ENCODE measurements at places on chromosomes 7 and 10. TPM values are rescaled to one million over a fixed set of nuclear protein-coding genes. Genes with fewer than 3 reads are reported as not detected.

EBF3 gene
- total RNA-seq = not detected

FOXP2 gene
- total RNA-seq = 17.4 TPM

SLC16A12 gene
- not detected for total RNA-seq

LIPM gene
- not detected for total RNA-seq

TMEM196 gene
- total RNA-seq = not detected

PDE1C gene
- 54.2 TPM for total RNA-seq

KNDC1 gene
- 0.55 TPM for total RNA-seq

KLF14 gene
- 0.37 TPM for total RNA-seq

HHEX gene
- total RNA-seq = 1.4 TPM

CPEB3 gene
- total RNA-seq = 2.0 TPM

LHFPL3 gene
- 0.55 TPM for total RNA-seq

PIK3CG gene
- 21.9 TPM for total RNA-seq

HOXA4 gene
- total RNA-seq = 5.8 TPM

UTF1 gene
- not detected for total RNA-seq

AIMP2 gene
- 111 TPM for total RNA-seq

FAM24B gene
- total RNA-seq = not detected

ANKRD22 gene
- 63.9 TPM for total RNA-seq

GPRIN2 gene
- 11.4 TPM for total RNA-seq

TAS2R40 gene
- total RNA-seq = not detected

TSPAN13 gene
- 63.0 TPM for total RNA-seq

VIPR2 gene
- 25.4 TPM for total RNA-seq

DLD gene
- 102 TPM for total RNA-seq

C10orf53 gene
- not detected for total RNA-seq

ABCB1 gene
- total RNA-seq = 0.87 TPM

INHBA gene
- total RNA-seq = 0.58 TPM

PNLIPRP1 gene
- not detected for total RNA-seq

LRMDA gene
- 6.4 TPM for total RNA-seq

LRRC61 gene
- 15.9 TPM for total RNA-seq

FBXL13 gene
- 10.6 TPM for total RNA-seq

NAT16 gene
- total RNA-seq = not detected

TRDMT1 gene
- 10.7 TPM for total RNA-seq

ITGB8 gene
- 27.5 TPM for total RNA-seq

KAZALD1 gene
- total RNA-seq = 8.4 TPM

PHKG1 gene
- not detected for total RNA-seq

NMT2 gene
- total RNA-seq = 6.1 TPM

FAM25C gene
- not detected for total RNA-seq

HOXA13 gene
- total RNA-seq = not detected

ADAMTS14 gene
- total RNA-seq = not detected

OR9A4 gene
- not detected for total RNA-seq

MYPN gene
- not detected for total RNA-seq

C10orf105 gene
- not detected for total RNA-seq

Data from stomach (tissue), 19 donors.